ENCODE measurements at places on chromosomes 13 and 19. TPM values are rescaled to one million over a fixed set of nuclear protein-coding genes. Genes with fewer than 3 reads are reported as not detected.

DNA sequence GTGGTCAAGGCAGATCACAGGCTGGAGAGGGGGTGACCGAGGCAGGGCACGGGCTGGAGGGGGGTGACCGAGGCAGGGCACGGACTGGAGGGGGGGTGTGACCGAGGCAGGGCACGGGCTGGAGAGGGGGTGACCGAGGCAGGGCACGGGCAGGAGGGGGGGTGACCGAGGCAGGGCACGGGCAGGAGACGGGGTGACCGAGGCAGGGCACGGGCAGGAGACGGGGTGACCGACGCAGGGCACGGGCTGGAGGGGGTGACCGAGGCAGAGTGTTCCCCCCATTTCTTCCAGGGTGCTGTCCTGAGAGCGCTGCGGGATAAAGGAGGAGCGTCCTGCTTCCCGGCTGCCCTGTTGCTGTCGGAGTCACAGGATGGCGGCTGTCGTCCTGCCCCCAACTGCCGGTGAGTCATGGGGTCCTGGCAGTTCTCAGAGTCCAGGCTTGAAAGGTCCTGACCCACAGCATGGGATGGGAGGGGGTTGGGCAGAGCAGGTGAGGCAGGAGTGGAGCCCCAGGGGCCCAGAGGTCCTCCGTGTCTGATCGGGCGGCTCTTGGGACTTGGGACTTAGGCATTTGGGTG, 5.3 kb downstream of the ZNF557 start:
- no peak for DNase-seq

GRCh38 chr13:85799097-85799582, at the start of gene SLITRK6:
SLITRK6 (minus strand) TSS chr13:85799419; CDS start chr13:85796508, 2,911 bp downstream.
- no peak for DNase-seq

DNA sequence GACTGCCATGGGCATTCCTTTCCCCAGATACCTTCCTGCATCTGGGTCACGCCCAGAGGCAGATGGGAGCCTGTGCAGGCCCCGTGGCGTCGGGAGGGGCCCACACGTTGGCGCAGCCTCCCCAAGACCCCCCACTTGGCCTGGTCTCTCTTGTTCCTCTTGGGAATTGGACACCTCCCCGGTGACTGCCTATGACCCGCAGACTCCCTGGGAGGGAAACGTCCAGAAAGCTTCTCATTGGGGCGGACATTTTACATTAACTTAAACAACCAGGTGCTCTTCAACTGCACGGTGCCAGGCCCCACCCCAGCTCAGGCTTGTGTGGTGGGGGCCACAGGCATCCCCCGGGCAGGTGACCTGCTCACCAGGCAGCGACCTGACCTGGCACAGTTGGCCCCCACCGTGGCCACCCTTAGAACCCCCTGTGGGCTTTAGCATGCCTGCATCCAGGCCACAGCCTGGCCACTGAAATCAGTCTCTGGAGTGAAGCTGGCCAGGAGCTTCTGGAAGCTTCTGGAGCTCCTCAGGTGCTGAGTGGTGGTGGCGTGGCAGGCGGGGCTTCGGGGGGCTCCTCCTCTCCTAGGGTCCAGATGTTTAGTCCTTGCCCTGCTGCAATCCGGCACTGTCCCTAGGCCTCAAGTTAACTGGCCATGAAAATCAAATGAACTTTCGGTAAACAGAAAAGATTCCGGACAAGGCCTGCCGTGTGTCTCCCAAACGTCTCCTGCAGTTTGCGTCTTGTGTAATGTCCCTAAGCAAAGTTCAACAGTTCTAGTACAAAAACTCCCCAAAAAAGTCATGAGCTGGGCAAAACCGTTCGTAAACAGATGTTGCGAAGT, 8.5 kb upstream of the PROZ start:
- DNase-seq, result no peak

DNA sequence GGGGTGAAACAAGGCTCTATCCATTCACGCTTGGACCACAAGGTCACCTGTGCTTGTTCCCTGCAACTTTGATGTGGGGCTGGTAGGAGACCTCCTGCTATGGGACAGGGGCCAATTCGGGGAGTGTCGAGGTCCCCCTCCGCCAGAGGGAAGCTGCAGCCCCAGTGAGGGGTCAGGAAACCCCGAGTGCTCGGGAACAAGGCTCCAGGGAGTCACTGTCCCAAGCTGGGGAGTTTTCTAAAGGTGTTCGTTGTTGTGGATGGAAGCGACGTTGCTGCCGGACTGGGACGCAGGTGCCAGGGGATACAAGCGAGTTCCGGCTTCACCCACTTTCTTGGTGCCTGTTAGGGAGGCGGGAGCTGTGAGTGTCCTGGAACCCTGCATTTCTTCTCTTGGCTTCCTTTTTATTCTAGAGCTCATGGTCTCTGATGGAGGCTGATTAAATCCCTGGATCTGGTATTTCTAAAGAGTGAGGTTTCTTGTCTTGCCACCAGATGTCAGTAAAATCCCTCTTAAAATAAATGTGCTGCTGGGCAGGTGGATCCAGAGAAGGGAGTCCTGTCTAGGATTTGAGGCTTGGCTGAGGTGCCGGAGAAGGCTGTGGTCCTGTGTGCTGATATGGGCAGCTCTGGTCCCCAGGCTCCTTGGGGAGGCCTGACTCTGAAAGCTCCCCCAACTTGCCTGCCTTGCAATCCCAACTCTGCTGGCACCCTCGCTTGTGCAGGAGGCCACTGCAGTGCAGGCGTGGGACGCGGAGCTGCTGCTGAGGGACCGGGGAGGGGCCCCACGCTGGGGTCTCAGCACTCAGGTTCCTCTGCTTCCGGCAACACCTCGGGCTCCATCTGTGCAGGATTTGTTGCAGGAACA, 153.9 kb downstream of the TEX29 start:
- DNase-seq, result peak; percentile 49

DNA sequence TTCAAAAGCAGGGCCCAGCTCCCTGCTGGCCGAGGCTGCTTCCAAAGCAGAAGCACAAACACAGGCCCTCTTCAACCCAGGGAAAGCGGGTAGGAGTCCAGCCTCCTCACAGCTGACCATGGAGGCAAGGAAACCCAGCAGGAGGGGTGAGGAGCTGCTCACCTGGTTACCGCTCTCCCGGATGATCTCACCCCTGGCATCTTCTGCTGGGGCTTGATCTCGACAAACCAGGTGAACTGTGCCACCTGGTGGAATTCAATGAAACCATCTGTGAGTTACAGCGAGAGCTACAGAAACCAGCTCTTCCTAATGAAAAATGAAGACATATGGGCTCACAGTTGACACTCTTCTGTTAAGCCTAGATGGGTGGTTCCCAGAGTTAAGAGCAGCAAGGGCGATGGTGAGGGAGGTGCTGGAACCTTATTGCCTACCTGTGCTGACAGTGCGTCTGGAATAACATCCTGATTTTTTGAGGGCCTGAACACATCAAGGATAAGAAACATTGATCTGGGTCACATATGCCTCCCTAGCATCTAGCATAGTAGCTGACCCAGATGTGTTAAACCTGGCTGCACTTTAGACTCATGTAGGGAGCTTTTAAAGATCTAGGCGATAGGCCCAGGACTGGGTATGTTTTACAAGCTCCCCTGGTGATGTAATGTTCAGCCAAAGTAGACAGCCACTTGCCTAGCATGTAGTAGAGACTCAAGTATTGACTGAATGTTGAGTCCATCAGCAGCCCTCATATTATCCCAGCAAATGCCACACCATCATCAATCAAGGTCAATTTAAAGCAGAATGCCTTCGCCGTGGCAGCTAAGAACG, 6.1 kb downstream of the DHRS12 start:
- DNase-seq, result peak; percentile 68

DNA sequence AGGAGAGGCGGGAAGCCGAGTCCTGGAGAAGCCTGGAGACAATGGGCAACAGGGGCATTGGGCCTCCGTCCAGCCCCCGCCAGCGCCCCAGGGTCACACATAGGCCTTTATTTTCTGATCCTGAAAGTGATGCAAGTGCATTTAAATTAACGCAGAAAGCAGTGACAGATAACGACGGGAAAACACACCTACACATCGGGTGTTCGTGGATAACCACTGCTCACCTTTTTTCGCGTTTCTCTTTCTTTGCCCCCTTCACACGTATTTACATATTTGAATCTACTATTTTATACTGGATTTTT, 30.4 kb upstream of the GRTP1 start:
- DNase-seq, result no peak

- DNase-seq, result peak; percentile 23
These were observed 591 bp downstream of the ZNF823 start for GRCh38 chr19:11737964-11738745.

DNA sequence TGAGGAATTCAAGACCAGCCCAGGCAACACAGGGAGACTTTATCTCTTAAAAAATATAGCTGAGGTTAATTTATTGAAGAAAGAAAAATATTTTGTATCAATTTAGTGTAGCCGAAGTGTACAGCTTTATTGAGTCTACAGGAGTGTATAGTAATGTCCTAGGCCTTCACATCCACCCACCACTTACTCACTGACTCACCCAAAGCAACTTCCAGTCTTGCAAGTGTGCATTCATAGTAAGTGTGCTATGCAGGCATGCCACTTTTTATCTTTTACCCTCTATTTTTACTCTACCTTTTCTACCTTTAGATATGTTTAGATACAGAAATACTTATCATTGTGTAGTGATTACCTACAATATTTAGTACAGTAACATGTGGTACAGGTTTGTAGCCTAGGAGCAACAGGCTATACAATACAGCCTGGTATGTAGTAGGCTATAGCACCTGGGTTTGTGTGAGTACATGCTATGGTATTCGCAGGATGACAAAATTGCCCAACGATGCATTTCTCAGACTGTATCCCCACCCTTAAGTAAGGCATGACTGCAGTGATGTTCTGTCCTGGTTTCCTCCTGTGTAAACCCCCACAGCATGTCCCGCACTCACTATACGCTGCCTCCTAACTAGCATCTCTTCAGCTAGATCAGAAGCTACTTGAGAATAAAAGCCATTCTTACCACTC, 15.3 kb upstream of the ATP12A start:
- DNase-seq, result no peak

DNA sequence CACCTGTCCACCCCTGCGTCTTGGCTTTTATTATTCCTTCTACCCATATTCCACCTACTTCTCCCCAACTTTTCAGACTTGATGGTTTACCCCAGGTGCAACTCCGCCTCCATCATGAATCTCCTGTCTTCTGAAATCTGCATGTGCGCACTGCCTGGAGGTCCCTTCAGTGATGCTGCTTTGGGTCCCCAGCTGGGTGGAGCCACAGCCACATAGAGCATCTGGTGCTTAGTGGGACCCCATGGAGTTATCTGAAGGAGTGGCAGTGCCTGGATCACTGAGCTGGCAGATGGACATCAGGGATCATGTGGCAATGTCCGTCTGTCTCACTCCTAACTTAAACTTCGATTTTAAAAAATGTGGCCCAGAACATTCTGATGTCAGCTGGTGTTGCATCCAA, 13.5 kb downstream of the ZNF536 start:
- DNase-seq, result no peak

- DNase-seq, result no peak
These were observed 173.2 kb downstream of the KDM4B start for GRCh38 chr19:5141850-5142724.

- no peak for DNase-seq
These were observed 211.6 kb downstream of the PCDH20 start for GRCh38 chr13:61204025-61204424.

DNA sequence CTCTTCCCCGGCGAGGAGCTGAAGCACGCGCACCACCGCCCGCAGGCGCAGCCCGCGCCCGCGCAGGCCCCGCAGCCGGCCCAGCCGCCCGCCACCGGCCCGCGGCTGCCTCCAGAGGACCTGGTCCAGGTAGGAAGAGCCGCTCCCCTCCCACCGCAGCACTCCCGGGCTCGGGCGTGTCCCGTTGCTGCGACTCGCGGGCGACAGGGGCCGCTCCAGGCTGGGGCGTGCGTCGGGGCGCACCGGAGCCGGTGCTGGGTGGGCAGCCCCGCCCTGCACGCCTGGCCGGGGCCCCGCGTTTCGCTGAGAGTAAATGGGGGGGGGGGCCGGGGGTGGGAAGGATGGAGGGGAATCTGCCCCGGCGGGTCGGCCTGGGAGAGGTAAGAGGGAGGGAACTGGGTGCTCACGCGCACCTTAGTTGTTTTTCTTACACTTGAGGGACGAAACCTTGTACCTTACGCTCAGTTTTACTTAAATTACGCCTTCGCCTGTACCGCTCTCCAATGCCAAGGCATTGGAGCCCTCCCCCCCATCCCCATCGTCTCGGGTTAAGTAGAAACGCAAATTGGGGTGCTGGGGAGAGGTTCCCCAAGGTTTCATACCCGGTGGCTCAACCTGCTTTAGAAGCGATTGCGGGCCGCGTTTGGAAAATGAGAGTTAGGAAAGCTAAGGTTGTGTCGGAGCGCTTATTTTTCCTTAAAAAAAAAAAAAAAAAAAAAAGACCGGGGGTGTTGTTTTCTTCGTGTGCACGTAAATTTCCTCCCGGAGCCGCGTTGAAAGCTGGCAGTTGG, 850 bp downstream of the KLF5 start:
- peak; percentile 45 for DNase-seq

GRCh38 chr13:24747248-24748060, 16.5 kb upstream of the RNF17 start:
- DNase-seq, result peak; percentile 12

DNA sequence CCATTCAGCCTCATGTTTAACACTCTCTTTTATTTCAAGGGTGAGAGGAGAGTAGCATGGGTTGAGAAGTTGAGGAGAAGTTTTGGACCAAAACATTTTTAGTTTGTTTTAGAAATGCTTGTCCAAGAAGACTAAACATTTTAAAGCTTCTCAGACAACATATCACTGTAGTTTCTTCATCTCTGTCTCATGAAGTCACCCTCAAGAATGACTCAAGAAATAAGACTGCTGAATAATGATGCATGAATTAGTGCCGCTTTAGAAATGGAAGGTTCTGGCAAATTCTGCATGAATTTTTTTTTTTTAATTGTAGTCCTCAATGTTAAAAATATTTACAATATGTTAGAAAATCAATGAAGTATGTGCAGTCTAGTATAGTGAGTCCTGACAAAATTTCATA, 422.7 kb upstream of the ARGLU1 start:
- no peak for DNase-seq

DNA sequence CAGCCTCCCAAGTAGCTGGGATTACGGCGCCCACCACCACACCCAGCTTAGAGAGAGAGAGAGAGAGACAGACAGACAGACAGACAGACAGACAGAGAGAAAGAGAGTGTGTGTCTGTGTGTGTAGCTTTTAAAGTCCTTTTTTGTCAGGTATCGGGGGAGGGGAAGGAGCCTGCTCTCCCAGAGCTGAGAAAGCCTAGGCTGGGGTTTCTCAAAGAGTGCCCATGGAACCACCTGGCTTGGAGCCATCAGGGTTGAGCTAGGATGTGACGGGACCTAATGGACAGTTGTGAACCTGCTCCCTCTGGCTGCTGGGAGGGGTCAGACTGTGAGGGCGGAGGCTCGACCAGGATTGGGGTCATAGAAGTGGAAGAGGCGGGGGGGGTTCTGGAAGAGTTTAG, 16.6 kb downstream of the RFX1 start:
- no peak for DNase-seq

GRCh38 chr13:50123862-50124535, 108.8 kb downstream of the KCNRG start:
- DNase-seq, result peak; percentile 98

DNA sequence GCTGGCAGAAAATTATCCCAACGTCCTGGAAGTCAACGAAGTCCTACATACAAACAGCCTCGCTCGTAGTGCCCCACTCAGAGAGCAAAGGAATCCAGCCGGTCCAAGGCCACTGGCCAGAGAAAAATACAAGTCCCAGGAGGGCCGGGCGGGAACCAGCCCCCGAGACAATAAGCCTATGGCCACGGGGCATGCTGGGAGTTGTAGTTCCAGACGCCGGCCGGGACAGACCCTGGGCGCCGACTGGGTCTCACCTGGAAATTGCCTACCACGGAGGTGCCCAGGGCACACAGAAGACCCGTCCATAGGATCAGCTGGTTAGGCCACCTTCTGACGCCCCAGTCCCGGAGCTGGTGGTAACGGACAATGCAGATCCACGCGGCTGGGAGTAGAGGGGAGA, 5.4 kb downstream of the TMEM150B start:
- DNase-seq, result no peak

GAMT gene
- 10.2 TPM for total RNA-seq

DMKN gene
- total RNA-seq, result not detected

LILRA1 gene
- not detected for total RNA-seq

Measured in dermis microvascular lymphatic vessel endothelial cell (primary cell).